ENCODE measurements at places on chromosomes 4 and X.

- DNase-seq: no peak
Observed at GRCh38 chrX:48101443-48101842, 29.0 kb upstream of the SPACA5B start.

GRCh38 chr4:128787509-128788311, 21.8 kb upstream of the JADE1 start:
- DNase-seq: no peak

GRCh38 chr4:67700738-67701516, at the start of gene UBA6:
Gene UBA6, minus strand, starts transcription at chr4:67701155. Its CDS starts 36 bp downstream, at chr4:67701119.
- no peak for DNase-seq

DNA sequence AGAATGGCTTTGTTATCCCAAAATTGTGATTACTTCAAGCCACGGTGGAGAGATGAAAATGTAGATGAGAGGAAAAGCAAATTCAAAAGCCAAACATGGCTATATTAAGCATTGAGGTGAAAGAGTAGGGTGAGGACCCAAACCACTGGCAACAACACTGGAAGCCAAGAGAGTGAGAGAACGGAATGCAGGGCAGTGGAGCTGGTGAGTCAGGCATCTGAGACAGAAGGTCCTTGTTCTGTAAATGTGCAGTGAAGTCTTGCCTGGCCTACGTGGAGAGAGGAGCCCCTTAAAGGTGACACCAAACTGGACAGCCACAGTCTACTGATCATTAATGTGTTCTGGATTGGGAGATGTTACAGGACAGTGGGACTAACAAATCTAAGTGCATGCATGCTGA, 22.8 kb upstream of the SEC24B start:
- no peak for DNase-seq

GRCh38 chr4:169414913-169415312, 144.2 kb upstream of the SH3RF1 start:
- no peak for DNase-seq

DNA sequence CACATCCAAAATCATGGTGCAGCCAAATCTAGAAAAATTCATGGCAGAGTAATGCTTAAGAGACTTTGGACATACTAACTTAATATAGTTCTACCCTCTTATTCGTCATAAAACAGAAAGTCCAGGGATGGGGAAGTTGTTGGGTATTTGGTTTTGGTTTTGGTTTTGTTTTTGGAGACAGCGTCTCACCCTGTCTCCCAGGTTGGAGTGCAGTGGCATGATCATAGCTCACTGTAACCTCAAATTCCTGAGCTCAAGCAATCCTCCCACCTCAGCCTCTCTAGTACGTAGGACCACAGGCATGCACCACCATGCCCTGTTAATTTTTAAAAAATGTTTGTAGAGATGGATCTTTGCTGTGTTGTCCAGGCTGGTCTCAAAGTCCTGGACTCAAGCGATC, 271.8 kb upstream of the TENM3 start:
- no peak for DNase-seq

GRCh38 chr4:48190839-48191238, 56.8 kb upstream of the TXK start:
- no peak for DNase-seq

GRCh38 chr4:149785696-149786431, 29.8 kb downstream of the IQCM start:
- DNase-seq: no peak

DNA sequence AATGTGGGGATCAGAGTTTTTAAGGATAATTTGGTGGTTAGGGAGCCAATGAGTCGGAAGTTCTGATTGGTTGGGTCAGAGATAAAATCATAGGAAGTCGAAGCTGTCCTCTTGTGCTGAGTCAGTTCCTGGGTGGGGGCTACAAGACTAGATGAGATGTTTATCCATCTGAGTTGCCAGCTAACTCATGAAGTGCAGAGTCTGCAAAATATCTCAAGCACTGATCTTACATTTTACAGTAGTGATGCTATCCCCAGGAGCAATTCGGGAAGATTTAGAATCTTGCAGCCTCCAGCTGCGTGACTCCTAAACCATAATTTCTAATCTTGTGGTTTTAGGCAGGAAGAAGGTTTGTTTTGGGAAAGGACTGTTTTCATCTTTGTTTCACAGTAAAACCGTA, 565.8 kb upstream of the SPANXN1 start:
- DNase-seq: no peak

GRCh38 chr4:153506341-153507309, 40.5 kb downstream of the TMEM131L start:
- DNase-seq: no peak

- DNase-seq: no peak
Observed at GRCh38 chr4:18369561-18369960, 348.0 kb upstream of the LCORL start.
